ENCODE measurements at places on chromosomes 1 and 21.

- no peak for DNase-seq
These were observed 21.8 kb downstream of the MMEL1 start for GRCh38 chr1:2611031-2611501.

DNA sequence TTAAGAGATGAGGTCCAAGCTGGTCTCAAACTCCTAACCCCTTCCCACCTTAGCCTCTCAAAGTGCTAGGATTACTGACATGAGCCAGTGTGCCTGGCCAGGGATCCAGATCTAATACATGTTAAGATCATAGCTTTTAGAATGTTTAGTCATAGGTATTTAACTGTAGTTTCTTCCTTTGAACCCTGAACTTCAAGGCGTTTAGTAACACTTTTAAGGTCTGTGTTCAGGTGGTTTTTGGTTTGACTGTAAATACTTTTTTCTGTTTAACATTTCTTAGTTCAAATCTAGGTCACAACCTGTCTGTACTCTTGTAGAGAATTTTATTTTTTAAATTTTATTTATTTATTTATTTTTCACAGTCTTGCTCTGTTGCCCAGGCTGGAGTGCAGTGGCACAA lies 28.1 kb downstream of the RAP1A start:
- DNase-seq = no peak

GRCh38 chr21:35266546-35266945 lies 217.4 kb upstream of the RUNX1 start:
- no peak for DNase-seq

DNA sequence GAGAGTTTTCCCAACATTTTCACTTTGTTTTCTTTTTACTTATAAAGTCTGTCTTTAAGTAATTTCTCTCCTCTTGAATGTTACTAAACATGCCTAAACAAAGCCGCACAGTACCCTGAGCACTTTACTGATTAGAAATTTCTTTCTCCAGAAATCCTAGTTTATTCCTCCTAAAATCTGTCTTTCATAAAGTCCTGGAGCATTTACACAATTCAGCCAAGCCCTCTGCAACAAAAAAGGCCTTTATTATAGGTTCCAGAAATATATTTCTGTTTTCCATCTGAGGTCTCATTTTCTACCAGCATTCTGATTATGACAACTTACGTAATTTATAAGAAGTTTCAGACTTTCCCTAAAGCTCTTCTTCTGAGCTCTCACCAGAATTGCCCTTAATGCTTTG lies 549.5 kb upstream of the OLFM3 start:
- no peak for DNase-seq

- no peak for DNase-seq
These were observed 44.5 kb upstream of the HMGB4 start for GRCh38 chr1:33819290-33819912.

DNA sequence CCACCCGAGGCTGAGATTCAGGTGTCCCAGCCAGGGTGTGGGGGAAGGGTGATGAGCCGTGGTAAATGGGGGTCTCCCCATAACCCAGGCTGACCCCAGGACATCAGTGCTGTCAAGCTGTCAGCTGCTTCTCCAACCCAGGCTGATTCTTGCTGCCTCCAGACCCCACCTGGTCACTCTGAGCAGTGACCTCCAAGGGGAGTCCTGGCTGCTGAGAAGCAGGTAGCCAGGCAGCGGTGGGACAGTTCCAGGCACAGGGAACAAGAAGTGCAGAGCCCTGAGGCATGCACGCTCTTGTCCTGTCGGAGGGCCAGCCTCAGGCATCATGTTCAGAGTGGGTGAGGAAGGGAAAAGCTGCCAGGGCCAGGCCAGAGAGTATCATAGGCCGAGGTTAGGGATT lies 1.1 kb downstream of the ESPN start:
- no peak for DNase-seq

- no peak for DNase-seq
These were observed 40.0 kb upstream of the PWP2 start for GRCh38 chr21:44067011-44067839.

Measured in NCI-H524 (cell line).